ENCODE measurements at places on chromosomes 13 and 19.
A peak's percentile ranks its signal among the peaks of the same experiment; 100 is the strongest.

DNA sequence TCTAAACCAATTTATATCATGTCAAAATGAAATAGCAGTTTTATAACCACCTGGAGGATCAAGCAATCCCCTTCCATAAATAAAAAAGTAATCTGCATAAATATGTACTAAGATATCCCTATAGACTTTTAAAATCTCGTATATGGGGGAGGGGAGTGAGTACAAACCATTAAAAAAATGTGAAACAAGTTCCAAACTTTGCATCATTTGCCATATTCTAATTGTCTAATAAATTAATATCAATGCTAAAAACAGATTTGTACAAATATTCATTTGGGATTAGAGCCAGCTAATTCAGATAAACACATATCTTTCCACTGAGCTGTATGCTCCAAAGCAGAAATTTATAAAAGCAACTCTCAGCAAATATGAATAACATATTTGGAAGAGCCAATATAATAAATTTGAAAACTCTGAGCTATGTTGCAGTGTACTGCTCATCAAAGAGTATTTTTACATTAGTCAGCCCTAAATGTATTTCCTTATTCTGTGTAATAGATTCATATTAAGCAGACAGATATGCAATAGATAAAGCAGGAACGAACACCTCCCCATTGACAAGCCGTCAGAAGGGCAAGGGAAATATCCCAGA is 970.2 kb downstream of the EFNB2 start:
- no peak for DNase-seq

- no peak for DNase-seq
Observed at GRCh38 chr13:28716511-28716910, 2.3 kb downstream of the SLC46A3 start.

DNA sequence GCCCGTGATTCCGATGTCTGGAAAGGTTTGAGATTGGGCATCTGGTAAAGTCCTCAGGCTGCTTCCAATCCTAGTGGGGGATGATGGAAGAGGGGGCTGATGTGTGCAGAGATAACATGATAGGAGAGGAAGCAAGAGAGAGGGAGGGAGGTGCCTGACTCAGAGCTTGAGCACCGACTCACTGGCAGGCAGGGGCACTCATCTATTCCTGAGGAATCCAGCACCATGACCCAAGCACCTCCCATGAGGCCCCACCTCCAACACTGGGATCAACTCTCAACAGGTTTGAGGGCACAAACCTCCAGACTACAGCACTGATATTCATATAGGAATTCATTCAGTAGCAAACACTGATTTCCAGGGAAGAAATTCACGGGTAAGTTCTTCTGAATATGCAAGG is 5.6 kb upstream of the SIGLEC9 start:
- no peak for DNase-seq

DNA sequence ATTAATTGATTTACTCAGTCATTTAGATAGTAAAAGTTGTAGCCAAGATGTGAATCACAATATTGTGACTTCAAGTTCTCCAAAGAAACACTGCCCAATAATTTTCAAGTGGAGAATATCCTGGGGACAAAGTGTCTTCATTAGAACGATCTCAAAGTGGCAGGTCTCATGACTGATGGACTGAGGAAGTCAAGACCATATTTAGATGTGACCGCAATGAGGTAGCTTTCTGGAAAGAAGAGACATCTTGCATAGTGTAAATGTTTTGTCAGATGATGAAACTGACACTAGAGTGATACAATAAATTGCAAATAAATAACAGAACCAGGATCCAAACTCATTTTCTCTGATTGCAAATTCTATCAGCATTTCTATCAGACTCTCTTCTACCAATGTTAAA is 1476.9 kb downstream of the EFNB2 start:
- no peak for DNase-seq

GRCh38 chr19:5137571-5138124 is 168.7 kb downstream of the KDM4B start:
- DNase-seq = no peak

DNA sequence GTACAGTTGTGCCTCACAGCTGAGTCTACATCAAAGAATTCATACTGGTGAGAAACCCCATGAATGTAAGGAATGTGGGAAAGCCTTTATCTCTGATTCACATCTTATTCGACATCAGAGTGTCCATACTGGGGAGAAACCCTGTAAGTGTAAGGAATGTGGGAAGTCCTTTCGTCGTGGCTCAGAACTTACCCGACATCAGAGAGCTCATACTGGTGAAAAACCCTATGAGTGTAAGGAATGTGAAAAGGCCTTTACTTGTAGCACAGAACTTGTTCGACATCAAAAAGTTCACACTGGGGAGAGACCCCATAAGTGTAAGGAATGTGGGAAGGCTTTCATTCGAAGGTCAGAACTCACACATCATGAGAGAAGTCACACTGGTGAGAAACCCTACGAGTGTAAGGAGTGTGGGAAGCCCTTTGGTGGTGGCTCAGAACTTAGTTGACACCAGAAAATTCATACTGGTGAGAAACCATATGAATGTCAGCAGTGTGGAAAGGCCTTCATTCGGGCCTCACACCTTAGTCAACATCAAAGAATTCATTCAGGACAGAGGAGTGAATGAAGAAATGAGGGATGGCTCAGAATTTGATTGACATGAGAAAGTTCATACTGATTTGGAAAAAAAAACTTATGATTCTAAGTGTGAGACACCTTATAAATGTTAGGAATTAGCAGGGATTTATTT is 80.9 kb upstream of the ZNF420 start:
- no peak for DNase-seq

DNA sequence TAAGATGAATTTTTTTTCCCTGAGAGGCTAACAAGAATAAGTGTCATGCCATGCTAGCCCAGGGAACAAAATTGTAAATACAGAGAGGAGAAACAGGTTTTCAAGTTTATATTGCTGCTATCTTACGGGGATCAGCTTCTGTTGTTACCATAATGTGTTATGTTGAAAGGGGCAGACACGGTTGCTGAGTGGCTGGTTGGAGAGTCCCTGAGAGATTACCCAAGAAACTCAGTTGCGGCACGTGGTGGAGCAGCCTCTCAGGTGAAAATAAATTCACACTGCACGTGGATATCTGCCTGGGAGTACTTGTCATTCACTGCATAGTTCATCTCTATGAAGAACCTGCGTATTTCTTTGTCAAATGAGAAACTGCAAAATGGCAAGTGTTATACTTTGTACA is 293.6 kb downstream of the TDRD3 start:
- no peak for DNase-seq

DNA sequence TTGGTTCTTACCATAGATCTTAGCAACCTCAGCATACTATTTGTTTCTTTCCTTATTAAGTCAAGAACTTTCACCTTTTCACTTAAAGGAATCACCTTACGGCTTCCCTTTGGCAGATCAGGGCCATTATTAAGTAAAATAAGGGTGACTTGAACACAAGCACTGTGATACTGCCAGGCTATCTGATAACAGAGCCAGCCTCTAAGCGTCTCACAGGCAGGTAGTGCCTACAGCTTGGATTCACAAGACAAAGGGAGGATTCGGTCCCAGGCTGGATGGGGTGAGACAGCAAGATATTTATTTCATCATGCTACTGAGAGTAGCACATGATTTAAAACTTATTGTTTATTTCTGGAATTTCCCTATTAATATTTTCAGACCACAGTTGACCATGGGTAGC is 218.6 kb downstream of the FOXO1 start:
- DNase-seq = no peak

DNA sequence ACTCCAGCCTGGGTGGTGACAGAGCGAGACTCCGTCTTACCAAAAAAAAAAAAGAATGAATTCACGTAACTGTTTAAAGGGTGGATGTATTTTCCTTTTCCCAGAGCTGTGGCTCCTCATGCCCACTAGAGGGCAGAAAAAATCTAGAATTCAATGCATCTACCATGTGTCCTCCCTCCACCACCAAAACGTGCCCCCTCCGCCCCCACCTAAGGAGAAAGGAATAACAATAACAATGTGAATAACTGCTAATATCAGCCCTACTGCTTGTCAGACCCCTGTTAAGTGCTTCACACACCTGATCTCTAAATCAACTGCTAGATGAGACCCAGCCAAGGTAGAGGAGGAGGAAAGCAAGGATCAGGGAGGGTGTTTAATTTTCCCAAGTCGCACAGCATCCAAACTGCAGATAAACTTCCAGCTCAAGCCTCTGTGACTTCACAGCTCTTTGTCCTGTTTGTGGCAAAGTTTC is 20.2 kb upstream of the PNMA8B start:
- DNase-seq = no peak

GRCh38 chr19:55647732-55648584 is at the start of gene CCDC106:
TSS of gene CCDC106 (plus strand) at chr19:55648212. CDS start at chr19:55649047, 835 bp downstream.
- peak; percentile 31 for DNase-seq

DNA sequence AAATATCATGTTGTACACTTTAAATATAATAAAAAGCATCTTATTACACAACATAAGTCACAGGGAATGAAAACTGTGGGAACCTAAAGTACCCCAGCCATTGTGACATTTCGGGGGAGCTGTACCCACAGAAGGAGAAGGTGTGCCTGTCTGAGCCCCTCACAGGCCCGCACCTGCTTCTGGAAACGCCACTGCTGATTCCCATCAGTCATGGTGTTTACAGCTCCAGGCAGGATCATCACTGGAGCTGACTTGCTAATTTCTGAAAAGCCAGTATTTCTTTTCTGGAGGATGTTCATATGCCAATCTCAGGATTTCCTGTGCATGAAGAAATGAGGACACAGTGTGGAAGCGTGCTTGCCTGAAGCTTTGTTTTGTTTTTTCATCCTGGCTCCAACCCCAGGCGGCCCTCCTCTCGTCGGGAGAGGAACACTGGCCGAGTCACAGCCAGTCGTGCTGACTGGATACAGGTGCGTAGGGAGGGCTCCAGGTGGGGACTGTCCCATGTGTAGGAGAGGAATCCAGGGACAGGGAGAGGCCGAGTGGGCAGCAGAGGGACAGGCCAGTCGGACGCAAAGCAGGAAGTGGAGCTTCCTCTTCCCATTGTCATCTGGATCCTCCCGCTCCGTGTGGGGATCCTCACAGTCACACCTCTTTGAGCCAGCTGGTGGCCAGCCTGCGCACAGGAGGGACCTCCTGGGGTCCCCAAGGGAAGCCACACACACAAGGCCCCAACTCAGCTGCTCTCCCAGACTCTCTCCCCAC is 4.2 kb upstream of the ATP12A start:
- no peak for DNase-seq

DNA sequence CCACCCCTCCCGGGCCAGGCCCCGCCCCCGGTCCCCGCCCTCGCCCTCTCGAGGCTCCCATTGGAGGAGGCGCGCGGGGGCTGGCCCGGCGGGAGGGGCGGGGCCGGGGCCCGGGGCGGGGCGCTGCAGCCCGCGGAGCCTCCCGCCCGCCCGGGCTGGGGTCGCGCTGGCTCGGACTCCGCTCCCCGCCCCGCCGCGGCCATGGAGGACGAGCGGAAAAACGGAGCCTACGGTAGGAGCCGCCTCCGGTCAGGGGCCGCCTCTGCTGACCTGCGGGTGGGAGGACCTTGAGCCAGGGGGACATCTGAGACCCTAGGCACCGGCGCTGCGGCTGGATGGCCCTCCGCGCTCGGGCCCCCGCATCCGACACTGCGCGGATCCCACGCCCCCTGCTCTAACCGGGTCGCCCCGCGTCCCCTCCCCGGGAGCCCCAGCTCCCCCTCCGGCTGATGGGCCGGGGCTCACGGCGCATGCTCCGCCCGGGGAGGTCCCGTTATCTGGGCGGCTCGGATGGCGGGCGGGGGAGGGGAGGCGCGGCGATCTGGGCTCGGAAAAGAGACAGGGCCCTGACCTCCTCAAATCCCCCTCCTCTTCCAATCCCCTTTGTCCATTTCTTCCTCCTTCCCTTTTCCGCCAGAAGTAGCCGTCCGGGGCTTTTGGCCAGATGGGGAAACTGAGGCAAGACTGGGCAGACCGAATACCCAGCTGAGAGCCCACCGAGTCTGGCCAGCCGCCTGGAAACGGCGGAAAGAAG is 15.4 kb upstream of the AP1M2 start:
- DNase-seq = peak; percentile 75

DNA sequence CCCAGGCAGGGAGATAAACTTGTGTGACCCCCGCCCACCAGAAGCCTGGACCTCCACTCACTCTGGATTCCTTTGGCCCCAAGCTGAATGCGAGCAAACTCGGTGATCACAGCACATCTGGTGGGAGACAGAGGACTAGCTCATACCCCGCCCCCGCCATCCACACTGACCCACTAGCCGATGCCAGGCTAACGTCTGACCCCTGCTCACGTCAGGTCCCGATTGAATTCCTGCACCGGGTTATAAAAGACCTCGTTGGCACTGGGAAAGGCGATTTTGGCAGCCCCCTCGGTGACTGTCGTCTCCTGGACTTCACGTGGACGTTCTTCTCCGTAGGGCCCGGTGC is 631 bp downstream of the TRMT1 start:
- no peak for DNase-seq

DNA sequence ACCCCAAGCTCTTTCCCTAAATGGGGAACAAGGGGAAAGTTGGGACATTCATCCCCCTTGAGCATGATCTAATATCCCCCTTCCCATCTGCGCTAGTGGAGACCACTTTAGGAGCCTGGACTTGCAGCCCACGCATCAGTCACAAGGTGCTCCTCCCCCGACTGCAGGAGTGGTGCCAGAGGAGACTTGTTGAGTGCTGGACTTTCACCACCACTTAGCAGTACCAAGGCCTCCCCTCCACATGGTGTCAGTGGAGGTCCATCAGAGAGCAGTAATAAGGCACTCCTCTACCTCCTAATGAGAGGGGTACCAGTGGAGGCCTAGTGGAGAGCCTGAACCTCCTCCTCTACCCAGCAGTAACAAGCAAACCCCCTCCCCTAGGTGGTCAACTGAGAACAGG is 22.5 kb downstream of the CAB39L start:
- DNase-seq = no peak

- DNase-seq = no peak
Observed at GRCh38 chr19:5844456-5845433, 5.2 kb upstream of the FUT6 start.

DNA sequence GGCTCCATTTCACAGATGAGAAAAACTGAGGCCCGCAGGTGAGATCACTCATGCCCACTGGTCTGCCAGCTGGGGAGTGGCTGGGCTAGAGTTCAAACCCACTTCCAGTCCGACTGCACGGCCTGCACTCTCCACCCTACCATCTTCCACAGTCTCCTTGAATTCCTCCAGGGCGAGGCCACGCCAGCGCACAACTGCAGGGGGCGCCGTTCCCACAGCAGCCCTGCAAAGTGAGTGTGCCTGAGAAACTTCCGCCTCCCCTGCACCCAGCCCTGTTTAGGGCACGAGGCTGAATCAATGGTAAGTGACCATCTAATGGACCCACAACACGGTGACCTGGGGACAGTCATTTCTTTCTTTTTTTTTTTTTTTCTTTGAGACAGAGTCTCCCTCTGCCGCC is 829 bp upstream of the ATCAY start:
- no peak for DNase-seq

DNA sequence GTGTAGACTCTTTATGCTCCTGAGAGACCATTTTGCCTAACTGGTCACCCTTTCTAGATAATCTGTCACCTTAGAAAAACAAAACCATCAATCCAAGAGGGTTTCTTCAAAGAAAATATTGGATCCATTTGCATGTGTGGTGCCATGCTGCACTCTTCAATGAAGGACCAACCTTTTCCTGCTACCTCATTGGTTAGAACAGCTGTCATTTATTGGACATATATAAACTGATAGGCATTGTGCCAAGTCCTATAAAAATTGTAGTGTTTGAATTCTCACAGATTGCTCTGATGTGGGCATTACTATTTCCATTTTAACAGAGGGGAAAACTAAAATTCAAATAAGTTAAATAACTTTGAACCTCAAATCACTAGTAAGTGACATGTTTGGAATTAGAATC is 333.2 kb downstream of the MYO16 start:
- no peak for DNase-seq

- no peak for DNase-seq
Observed at GRCh38 chr13:97491452-97491851, 57.5 kb downstream of the RAP2A start.

- DNase-seq = no peak
Observed at GRCh38 chr19:18193388-18194180, 566 bp downstream of the MPV17L2 start.
